ENCODE measurements at places on chromosomes 1 and 21.

DNA sequence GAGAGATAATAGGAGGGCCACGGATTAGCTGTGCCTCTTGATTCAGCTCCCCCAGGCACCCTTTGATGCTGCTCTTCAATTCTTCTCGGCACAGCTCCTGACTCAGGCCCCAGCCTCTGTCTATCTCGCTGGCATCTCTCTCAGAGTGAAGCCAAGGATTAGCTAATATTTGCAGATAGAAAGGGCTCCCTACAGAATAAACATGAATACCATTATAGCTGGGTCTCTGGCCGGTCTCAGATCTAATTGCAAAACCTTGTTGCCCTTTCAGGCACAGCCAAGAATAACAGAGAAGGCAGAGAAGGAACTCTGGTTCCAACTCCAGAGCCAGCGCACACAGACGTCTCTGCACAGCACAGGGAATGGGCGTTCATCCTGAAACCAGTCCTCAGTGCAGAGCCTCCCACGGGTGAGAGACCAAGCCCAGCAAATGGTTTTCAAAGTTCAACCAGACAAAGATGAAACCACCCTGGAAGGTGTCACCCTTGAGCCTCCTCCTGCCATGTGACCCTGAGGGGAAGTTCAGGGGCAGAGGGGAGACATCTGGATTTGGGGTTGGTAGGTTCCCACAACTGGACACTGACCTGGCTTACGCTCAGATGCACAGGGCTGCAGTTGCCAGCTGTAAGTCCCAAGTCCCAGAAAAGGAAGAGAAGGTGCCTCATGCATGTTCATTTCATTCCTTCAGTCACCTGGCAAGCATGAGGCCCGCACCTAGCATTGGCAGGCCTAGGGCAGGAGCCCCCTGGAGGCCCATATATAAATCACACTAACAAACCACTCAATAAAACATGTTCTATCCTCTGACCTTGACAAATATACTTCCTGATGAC lies 394.0 kb downstream of the NPHP4 start:
- no peak for DNase-seq

- no peak for DNase-seq
Measured at GRCh38 chr21:22258821-22259220, 1260.6 kb downstream of the NCAM2 start.

- DNase-seq: no peak
Measured at GRCh38 chr1:56017336-56017735, 562.0 kb downstream of the PLPP3 start.

- DNase-seq: no peak
Measured at GRCh38 chr1:90296327-90296726, 301.4 kb downstream of the ZNF326 start.

GRCh38 chr1:78388275-78388674 lies 102.5 kb upstream of the PTGFR start:
- DNase-seq: no peak

DNA sequence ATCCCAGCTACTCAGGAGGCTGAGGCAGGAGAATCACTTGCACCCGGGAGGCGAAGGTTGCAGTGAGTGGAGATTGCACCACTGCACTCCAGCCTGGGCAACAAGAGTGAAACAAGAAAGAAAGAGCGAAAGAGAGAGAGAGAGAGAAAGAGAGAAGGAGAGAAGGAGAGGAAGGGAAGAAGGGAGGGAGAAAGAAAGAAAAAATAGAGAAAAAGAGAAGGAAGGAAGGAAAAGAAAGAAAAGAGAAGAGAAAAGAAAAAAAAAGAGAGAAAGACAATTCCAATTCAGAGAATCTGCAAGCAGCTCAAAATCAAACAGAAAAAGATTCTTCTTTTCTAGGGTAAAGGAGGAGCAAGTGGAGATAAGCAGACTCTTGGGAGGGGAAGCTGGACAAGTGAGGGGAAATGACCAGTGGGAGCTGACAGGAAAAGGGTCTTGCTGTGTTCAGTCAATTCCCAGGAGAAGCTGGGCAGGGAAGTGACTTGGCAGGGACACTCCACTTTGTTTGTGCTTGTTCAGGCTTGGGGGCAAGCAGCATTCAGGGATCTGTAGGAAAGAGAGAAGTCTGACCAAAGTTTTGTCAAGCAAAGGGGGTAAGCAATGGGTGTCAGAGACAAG lies 3.6 kb upstream of the CAPN2 start:
- DNase-seq: no peak

Data from stimulated activated naive CD4-positive, alpha-beta T cell (primary cell).